Midbrain (tissue), 1 donor: ENCODE measurements at places on chromosomes 4 and X.

GRCh38 chrX:13119386-13119785 is 75.0 kb upstream of the FAM9C start:
- no peak for DNase-seq

- DNase-seq = no peak
Measured at GRCh38 chr4:141246683-141247429, 26.2 kb downstream of the ZNF330 start.

- no peak for DNase-seq
Measured at GRCh38 chr4:130640592-130640991, 1544.6 kb downstream of the C4orf33 start.

DNA sequence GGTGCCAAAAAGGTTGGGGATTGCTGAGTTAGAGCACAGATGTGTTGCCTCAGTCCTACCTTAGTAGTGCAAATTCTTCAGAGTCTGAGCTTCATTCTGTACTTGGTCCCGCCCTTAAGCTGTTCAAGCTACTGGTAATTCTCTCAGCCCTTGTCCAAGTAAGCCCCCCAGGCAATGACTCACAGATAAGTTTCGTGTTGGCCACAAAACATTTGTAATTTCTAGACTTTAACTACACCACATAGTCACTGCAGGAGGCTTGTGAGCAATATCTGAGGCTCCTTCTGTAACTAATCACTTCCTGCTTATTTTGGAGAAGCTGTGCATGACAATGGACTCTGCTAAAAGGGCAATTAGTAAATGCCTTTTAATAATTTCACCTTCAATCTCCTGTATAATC is 1420.5 kb downstream of the PCDH7 start:
- DNase-seq = no peak

DNA sequence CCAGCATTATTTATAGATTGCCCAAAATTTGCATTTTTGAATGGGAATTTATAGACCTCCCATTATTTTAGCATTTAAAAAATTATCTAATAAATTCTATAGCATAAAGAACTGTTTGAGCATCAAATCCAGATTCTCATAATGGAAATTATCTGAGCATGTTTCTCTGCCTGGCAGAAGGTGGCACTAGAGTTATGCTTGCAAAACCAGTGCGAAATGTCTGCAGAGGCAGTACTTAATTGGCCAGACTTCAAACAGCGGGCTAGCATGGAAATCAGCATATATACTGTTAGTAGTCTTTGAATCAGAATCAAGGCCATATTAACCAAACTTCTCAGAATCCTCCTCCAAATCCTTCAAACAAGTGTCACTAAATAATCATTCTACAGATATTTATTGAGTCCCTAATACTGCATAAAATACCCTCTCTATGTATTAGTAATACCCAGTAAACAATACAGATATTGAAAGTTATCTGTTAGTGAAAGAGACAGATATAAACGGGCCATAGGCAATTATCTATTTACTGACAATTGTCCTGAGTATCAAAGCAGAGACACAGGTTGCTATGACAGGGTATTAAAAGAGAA is 78.7 kb upstream of the DCLK2 start:
- peak; percentile 57 for DNase-seq

DNA sequence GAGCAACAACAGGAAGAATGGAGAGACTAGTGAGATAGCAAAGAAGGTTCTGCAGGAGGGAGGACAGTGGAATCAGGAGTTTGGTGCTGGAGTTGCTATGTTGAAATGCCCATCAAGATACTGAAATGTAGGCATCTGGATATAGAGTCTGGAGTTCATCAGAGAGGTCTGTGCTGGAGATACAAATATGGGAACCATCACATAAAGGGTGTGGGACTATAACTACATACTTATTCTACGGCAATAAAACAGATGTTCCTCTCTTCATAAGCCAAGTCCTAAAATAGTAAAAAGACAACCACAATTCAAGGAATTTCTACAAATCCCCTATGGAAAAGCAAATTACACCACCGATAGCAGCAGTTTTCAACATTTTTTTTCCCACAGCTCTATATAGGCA is 1.6 kb downstream of the MED14 start:
- DNase-seq = no peak

DNA sequence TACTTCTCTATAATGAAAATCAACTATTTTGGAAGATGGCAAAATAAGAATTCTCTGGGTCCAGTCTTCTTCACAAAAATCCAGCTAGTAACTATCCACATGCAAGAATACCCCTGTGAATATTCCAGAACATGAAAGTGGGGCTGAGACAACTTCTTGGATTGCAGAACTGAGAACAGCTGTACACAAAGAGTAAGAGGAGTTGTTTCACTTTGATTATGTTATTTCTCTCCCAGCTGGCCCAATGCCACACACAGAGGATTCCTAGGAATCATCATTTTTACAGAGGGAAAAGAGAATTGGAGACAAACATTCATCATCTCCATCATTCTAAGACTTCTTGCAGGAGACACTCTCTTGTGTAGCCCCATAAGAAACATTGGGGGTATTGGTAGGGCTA is 782.2 kb upstream of the LCORL start:
- no peak for DNase-seq

GRCh38 chrX:29447867-29448266 is 767.5 kb upstream of the MAGEB2 start:
- no peak for DNase-seq
